ENCODE measurements at places on chromosomes 4 and X. TPM values are rescaled to one million over a fixed set of nuclear protein-coding genes. Genes with fewer than 3 reads are reported as not detected.

DNA sequence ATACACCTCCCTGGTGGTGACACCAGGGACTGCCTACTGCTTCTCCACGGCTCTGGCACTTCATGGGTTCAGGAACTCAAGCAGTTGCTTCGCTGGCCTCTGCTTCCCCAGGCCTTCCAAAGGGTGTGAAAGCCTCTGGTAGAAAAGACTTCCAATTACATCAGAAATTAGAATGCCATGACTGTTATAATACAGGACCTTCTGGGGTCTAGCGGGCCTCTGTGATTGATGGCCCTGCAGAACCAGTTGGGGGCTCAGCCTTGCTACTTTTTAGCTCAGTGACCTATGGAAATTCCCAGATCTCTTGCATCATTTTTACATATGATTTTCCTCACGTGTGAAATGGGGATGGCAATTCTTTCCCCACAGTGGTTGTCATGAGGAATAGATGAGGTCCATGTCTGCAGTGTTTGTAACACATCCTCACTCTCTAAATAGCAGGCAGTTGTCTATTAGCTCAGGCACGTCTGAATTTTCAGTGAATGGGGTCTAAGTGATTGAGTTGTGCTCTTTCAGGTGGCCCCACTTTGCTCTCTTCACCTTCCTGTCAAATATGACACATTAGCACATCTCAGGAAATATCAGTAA, 198.3 kb downstream of the STIM2 start:
- no peak for DNase-seq

DNA sequence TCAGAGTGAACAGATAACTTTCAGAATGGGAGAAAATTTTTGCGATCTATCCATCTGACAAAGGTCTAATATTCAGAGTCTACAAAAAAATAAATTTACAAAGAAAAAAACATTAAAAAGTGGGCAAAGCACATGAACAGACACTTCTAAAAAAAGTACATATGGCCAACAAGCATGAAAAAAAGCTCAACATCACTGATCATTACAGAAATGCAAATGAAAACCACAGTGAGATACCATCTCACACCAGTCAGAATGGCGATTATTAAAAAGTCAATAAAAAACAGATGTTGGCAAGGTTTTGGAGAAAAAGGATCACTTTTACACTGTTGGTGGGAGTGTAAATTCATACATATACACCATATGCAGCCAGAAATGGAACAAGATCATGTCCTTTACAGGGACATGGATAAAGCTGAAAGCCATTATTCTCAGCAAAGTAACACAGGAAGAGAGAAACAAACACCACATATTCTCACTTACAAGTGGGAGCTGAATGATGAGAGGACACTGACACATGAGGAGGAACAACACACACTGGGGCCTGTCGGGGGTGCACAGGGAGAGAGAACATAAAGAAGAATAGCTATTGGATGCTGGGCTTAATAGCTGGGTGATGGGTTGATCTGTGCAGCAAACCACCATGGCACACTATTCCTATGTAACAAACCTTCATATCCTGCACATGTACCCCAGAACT, 41.6 kb upstream of the ITM2A start:
- no peak for DNase-seq

GRCh38 chr4:180828455-180829018, 1414.7 kb upstream of the TENM3 start:
- no peak for DNase-seq

- no peak for DNase-seq
These were observed 246.0 kb downstream of the DCTD start for GRCh38 chr4:182671231-182671630.

- DNase-seq, result no peak
These were observed 488 bp downstream of the GPRIN3 start for GRCh38 chr4:89307178-89307445.

GRCh38 chr4:138140879-138141278, 101.3 kb downstream of the SLC7A11 start:
- no peak for DNase-seq

- DNase-seq, result no peak
These were observed 29.4 kb downstream of the CTBP1 start for GRCh38 chr4:1219566-1219950.

Gene TBX22
- not detected for total RNA-seq

Gene CXCL1
- total RNA-seq, result not detected

DNA sequence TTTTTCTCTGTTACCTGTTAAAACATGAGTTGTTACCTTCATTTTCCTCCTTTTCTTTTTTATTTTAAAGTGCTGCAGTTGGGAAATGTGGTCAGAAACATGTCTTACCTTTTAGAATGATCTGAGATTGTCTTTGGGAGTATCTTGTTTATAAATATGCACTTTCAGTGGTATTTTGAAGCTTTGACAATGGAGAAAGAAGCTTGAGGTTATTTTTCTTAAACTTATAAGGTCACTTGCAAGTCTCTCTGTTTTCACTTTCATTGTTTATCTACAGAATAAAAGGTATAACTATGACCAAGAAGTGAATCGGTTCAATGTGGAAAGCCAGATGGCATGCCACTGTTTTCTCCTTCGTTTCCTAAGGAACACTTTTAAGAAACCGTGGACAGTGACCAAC, 167.5 kb upstream of the SLC7A11 start:
- no peak for DNase-seq

GRCh38 chrX:118480172-118480571, 15.4 kb upstream of the DOCK11 start:
- DNase-seq, result no peak

DNA sequence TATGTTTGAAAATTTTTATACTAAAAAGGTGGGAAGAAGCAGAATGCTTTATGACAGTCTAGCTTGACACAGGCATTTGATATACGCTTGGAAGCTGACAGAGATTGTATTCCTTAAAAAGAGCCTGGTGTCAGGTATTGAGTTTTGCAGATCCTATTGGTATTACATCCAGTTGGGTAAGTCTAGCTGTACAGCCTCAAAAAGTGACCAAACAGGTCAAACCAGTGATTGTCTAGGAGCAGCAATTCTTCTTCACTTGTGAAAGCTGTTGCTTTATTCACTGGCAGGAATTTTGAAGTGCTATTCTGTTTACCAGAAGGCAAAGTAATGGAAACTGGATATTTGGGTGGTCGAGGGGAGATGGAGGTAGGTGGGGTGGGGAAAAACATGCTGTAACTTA, 77.5 kb downstream of the UCHL1 start:
- DNase-seq, result no peak

Gene HPGD
- total RNA-seq, result 6.0 TPM

DNA sequence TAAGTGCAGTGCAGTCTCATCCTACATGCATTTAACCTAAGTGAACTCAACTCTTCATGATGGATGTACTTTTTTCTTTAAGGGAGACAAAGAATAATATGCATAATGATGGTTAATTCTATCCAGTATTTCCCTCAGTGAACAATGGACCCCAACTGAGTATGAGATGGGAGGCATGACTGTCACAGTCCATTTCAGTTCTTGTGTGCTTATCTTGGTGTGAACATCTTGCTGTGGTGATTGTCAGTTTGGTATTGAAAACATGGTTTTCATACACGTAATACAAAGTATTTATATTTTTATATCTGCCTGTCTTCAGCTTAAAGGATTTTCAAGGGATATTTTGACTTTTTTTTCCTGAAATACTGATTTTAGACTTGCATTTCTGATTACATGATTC, 72.0 kb upstream of the NDUFC1 start:
- DNase-seq, result no peak

All from activated naive CD8-positive, alpha-beta T cell treated with anti-CD3 and anti-CD28 coated beads for 36 hours (primary cell).